ENCODE measurements at places on chromosomes 7 and 10. TPM values are rescaled to one million over a fixed set of nuclear protein-coding genes. Genes with fewer than 3 reads are reported as not detected.

GRCh38 chr7:47635091-47636080 is 53.5 kb upstream of the TNS3 start:
- no peak for DNase-seq

CFAP46 gene
- total RNA-seq: 2.0 TPM

GRCh38 chr7:82442492-82443035 is 1.0 kb downstream of the CACNA2D1 start:
- peak; percentile 17 for DNase-seq

- DNase-seq: no peak
These were observed 51.1 kb downstream of the GNA12 start for GRCh38 chr7:2792856-2793487.

- no peak for DNase-seq
These were observed 52.9 kb downstream of the BTAF1 start for GRCh38 chr10:91976317-91977051.

ITPRID1 gene
- 1.2 TPM for total RNA-seq

DNA sequence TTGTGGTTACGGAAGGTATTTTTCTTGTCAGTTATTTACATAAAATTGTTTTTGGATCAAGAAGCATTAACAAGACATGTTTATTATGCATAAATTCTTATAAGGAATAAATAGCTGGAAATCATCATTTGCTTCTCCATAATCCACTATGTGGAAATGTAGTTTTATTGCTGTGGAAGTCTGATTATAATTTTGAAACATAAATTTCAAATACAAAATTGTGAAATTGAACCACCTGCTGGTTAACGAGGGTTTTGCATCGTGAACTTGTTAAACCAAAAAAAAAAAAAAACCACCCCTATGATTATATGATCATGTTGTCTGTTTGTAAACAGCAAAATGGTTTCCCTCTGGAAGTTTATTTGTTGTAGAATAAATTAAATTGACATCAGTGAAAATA is 25.9 kb downstream of the ABRAXAS2 start:
- DNase-seq: no peak

GRCh38 chr7:159031750-159032149 is 112.9 kb downstream of the VIPR2 start:
- DNase-seq: no peak

- no peak for DNase-seq
These were observed at the start of gene OLAH for GRCh38 chr10:15043674-15044073. OLAH (plus strand) TSS chr10:15043943; CDS start chr10:15047289, 3,346 bp downstream.

NFKB2 gene
- total RNA-seq: 0.41 TPM

MCU gene
- 51.8 TPM for total RNA-seq

ZNF853 gene
- total RNA-seq: 23.6 TPM

- DNase-seq: no peak
These were observed 19.7 kb upstream of the CROT start for GRCh38 chr7:87325576-87326370.

PNLIP gene
- total RNA-seq: not detected

DNA sequence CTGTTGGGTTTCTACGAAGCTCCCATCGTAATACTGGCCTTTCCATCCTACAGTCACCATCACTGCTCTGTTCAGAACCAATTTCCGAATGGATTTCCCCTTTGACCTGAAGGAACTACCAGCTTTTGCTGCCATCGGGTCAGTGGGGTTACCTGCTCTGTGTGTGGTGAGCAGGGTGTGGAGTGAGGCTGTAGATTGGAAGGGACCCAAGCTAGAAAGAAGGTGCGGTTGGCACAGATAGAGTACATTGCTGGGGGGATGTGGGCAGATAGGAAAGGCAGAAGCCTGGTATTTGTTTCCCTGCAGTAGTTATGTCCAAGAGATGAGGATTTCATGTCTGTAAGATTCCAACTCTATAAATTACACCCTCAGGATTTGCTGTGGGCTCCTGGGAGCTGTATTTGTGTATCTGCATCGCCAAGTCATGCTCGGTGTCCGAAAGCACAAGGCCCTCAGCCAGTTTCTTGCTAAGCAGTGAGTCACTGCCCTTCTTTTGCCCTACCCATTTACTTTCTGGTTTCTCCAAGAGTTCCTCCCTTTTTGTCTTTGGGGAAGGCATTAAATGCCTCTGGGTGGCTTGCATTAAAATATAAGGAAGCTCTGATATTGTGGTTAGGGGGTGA is 15.4 kb downstream of the CLCN1 start:
- DNase-seq: no peak

DTX2 gene
- 1.6 TPM for total RNA-seq

DNA sequence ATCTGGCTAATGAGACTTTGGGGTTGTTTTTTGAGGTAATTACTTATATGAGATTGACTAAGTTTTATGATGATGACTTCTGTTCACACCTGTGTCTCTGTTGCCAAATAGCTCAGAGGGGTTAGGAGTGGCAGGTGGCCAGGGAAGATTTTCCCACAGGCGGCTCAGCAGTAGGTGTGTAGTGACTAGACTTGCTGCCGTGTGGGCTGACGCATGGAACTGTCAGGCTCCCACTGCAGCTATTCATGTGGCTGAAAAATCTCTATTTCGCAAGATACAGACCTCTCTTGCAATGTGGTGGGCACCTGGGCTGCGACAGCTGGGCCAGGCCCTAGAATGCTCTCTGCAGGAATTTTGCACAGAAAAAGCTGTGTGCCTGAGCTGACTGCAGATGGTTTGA is 1.4 kb downstream of the CPA4 start:
- DNase-seq: no peak

GRCh38 chr10:89805599-89806013 is 104.2 kb downstream of the KIF20B start:
- no peak for DNase-seq

DNA sequence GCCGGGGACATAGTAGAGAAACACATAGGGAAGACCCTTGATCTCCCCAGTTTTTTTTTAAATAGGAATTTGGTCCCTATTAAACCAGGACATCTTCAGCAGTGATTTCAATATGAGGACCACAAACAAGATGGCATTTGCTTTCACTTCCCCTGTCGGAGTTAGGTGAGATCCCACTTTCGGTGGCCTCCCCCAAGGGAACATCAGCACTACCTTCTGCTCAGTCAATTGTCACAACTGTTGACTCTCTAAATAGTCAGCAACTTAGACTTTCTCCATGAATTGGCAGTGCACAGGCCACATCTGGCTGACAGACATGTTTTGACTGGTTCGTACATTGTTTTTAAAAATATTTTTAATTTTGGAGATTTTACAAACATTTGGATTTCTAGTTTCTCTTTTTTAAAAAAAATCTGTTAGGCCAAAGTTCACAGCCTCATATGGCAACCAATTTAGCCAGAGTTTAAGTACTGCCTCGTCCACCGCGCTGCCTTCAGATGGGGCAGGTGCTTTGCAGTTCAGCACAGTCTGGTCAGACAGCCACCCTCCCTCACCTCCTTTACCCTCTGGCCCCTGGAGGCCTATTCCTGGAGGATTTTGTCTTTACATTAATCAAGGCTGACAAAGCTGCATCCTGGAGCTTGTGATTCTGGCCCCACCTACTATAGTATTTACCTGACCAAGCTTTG is 139.2 kb upstream of the PRR15 start:
- DNase-seq: no peak

CAV1 gene
- total RNA-seq: 17.5 TPM

- DNase-seq: no peak
These were observed 51.9 kb upstream of the CFAP46 start for GRCh38 chr10:132994185-132994796.

NPY4R gene
- not detected for total RNA-seq

GRCh38 chr10:72176701-72177100 is 39.1 kb upstream of the ANAPC16 start:
- no peak for DNase-seq

DNA sequence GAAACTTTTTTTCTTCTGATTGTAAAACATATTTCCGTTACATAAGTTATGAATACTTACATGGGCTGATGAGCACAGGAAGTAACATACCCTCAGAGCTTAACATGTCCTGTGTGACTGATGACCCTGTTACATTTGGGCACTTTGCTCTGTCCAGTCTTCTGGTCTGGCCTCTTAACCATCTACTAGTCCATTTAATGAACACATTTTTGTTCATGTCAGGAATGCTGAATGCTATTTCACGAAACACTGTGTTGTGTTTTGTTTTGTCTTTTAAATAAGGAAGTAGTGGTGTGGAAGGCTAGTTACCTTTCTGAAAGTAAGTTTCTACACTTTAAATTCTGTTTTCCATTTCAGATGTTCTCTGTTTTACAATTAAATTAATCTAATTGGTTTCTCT is 77.7 kb downstream of the RBM33 start:
- DNase-seq: no peak

ELN gene
- 11.0 TPM for total RNA-seq

DNA sequence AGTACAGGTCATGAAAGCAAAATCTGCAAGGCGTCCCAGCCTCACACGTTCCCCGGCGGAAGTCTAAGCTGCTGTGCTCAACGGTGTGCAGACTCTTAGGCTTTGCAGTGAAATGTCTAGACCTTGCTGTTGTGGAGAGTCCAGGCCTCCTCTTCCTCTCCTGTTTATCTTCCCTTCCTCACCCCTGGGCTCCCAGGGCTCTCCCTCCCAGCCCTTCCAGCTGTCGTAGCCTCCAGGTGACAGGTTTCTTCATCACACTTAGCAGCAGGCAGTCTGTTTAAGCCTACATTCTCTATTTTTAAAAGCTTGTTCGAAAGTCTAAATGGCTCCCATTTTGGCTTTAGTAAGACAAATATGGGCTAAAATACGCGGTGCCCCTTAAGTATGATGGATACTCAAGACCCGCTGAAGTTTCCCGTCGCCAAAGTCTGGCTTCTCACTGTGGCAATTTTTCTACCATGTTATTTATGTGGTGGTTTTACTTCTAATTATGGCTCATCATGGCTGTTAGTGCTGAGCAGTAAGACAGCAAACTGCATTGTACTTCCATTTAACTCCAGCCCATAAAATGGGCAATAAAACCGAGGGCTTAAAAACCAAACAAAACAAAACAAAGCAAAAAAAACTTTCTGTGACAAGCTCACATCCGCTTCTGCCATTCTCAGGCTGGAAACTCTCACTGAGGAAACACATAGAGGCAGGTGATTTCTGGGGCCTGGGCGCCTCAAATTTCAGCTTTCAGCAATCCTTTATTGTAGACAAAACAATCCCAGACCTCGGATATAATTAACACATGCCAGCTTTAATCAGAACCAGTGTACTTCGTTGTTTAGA is 243.2 kb downstream of the SNX10 start:
- no peak for DNase-seq

GIMAP2 gene
- 3.7 TPM for total RNA-seq
